ENCODE measurements at places on chromosomes 6 and 20.

GRCh38 chr6:112501705-112502104 is 154.6 kb downstream of the RFPL4B start:
- DNase-seq, result no peak

- DNase-seq, result no peak
These were observed 403.4 kb downstream of the SYNE1 start for GRCh38 chr6:152233547-152234320.

DNA sequence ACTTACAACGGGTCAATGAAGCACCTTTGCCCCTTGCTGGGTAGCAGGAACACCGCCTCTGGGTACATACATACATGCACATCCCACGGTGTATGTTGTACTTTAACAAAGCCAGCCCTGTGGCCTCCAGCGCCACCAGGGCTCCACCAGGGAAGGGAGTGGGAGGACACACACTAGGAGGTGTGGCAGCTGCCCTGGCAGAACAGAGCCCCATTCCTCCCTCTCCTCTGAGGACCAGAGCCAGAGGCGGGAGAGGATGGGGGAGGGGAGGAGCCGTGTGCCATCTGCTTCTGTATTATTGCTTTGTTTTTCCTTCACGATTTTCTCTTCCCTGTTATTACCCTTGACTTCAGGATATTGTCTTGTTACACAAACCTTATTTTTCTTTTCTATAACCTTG is 105.8 kb upstream of the TRAF3IP2 start:
- DNase-seq, result no peak

DNA sequence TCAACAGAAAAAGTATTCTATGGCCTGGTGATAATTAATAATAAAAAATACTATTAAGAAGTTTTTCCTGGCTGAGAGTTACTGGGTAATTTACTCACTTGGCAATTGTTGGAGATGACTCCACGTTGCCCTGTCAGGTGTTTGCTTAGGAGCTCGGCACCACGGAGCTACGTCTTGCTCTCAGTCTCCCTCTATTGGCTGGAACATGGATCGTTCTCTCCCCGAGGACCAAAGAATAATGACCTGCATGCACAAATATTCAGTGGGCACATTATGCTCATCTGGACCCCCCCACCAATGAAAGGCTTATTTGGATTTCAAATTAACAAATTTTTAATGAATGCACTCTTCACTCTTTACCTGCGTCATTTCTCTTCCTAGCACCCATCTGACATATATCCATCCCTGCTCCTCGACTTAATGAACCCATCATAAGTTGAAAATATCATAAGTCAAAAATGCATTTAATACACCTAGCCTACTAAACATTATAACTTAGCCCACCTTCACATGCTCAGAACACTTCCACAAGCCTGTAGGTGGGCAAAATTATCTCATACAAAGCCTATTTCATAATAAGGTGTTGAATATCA is 71.0 kb upstream of the CD83 start:
- DNase-seq, result no peak

DNA sequence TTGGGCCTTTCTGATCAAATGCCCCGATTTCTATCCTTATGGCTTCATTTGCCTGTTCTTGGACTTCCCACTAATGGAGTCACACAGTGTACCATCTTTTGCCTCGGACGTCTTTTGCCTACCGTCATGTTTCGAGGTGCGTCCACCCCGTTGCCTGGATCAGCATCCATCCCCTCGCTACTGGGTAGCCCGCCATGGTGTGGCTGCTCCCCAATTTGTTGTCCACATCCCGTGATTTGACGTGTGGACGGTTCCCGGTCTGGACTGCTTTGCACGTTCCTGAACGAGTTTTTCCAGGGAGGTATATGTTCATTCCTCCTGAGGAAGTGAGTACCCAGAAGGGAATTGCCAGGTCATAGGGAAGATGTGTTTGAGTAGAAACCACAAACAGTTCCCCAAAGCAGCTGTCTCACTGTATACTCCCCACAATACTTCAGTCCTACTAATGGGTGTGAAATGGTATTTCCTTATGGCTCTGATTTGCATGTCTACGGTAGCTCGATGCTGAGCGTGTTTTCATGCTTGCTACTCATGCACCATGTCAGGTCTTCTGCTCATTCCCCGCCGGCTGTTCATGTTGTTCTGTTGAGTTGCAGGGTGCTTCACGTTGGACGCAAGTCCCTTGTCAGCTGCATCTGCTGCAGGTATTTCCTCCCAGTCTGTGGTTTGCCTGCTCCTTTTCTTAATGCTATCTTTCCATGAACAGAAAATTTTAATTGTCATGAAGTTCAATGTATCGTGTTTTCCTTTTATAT is 86.8 kb upstream of the AFDN start:
- DNase-seq, result no peak

- no peak for DNase-seq
These were observed at the start of gene ECI2 for GRCh38 chr6:4134841-4135664. ECI2 (minus strand) TSS chr6:4135575; CDS start chr6:4135560, 15 bp downstream.

DNA sequence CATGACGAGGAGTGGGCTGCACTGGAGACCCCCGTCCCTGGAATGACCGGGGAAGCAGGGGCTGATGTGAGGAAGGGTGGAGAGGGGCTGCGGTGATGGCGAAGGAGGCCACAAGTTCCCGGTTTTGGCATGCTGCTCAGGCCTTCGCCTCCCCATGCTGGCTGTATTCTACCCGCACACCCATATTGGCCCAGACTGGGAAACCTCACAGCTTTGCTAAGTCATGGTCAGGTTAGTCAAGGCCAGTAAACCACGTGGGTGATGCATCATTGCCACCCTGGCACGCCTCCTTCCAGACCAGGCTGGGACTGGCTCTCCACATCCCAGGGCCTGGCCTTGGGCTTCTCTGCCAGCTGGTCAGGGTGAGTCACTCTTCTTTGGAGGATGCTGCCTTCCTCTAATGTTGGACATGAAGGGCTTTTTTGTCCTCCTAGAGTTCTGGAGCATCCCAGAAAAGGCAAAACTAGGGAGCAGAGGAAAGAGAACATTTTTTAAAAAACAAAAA is 53.8 kb downstream of the PCNA start:
- no peak for DNase-seq

DNA sequence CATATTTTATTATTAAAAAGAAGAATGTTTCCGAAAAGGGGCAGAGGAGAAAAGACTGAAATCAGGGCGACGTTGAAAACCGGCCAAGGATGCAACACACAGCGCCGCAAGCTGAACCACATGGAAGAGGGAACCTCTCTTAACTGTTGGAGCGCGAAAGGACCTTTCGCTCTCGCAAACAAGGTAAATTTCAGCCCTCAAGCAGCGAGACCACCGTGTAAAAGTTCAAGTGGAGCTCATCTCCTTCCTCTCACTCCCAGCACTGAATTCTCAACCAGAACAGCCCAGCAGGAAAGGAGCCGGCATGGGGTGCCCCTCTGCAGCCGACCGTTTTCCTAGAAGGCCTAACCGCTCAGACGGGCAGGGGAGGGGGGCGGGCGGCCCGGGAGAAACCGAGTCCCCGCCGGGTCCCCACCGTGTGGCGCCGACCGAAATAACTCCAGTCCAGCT is 621 bp downstream of the GPR63 start:
- no peak for DNase-seq

GRCh38 chr6:160461641-160462040 is 113.5 kb downstream of the SLC22A3 start:
- DNase-seq, result no peak

Measured in stimulated activated CD8-positive, alpha-beta memory T cell treated with anti-CD3 and anti-CD28 coated beads, Interleukin-7, amount 100 ng/mL, for 24 hours (primary cell).